ENCODE measurements at places on chromosomes 11 and 22.

- no peak for DNase-seq
Measured at GRCh38 chr22:41664490-41664889, 24.2 kb downstream of the SNU13 start.

DNA sequence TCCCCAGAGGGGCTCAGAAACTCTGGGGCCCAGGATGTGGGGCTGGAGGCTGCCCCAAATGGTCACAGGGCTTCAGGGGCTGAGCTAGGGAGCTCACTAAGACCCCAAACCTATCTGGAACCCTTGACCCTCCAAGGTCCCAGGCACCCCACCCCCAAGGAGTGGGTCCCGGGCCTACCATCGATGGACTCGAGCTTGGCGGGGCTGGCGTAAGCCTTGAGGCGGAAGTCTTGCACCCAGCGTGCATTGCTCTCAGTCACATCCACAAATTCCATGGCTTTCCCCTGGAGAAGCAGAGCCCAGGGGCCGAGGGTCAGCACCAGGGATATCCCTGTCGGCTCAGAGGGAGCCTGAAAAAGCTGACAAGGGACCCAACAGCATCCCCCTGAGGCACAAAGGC is 3.5 kb downstream of the GATD1 start:
- no peak for DNase-seq

DNA sequence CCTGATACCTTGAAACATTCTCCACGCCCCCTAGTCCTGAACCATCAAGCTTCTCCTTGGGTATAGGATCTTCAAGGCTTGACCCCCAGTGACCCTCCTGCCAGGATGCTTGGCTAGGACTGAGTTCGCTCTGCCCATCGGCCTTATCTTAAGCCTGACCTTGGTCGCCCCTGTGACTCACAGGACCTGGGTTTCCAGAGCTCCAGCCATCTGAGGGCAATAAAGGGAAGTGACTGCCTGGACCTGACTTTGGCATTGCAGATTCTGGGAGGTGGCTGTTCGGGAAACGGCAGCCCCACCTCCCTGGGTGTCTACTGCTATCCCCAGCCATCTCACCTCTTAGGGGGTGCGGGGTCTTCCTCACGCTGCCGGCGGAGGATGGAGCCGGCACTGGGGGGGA is 15.4 kb downstream of the CARD10 start:
- no peak for DNase-seq

- no peak for DNase-seq
Measured at GRCh38 chr11:15309296-15309695, 194.6 kb downstream of the INSC start.

- DNase-seq, result no peak
Measured at GRCh38 chr11:4839851-4840549, 9.0 kb downstream of the OR51S1 start.

- no peak for DNase-seq
Measured at GRCh38 chr11:69650081-69650831, 9.3 kb downstream of the CCND1 start.

DNA sequence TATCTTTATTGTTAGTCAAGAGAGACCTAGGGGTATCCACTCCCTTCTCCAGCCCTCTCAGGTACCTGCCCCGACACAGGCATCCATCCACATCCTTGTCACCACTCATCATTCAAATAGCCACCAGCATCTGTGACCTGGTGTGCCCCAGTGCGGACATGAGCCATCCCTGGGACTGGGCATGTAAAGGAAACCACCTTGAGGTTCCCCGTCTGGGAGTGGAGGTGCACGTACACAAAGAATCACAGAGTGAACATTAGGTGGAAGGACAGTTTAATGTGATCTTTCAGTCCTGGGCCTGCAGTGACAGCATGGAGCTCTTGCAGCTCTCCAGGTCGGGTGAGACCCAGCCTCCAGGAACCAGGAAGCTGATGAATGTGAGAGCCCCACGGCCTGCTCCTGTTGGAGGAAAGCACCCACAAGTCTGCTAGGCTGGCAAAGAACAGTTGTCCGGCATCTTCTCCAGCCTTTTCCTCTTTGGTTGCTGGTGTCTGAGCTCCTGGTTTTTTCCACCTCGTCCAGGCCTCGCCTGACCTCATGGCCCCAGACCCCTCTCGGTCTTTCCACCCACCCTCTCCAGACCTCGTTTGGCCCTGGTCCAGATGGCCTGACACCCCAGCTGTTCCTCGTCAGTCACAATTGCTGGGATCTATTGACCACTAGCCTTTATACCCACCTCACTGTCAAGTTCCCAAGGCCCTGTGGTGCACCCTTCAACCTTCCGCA is 16.5 kb downstream of the PSMD13 start:
- no peak for DNase-seq

DNA sequence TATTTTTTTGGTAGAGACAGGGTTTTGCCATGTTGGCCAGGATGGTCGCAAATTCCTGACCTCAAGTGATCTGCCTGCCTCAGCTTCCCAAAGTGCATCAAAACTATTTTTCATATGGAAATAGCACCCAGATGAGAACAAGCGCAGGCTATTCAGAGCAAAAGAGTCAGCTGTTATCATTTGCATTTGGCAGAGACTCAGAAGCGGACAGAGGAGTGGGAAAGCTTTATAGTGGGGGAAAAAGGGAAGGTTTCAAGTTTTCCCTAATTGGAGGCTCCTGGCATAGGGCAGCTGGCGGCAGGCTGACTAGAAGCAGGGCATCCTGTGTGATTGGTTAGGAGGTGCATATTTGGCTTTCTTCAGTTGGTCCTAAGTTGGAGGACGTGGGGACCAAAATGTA is 20.2 kb downstream of the ATG13 start:
- DNase-seq, result no peak

DNA sequence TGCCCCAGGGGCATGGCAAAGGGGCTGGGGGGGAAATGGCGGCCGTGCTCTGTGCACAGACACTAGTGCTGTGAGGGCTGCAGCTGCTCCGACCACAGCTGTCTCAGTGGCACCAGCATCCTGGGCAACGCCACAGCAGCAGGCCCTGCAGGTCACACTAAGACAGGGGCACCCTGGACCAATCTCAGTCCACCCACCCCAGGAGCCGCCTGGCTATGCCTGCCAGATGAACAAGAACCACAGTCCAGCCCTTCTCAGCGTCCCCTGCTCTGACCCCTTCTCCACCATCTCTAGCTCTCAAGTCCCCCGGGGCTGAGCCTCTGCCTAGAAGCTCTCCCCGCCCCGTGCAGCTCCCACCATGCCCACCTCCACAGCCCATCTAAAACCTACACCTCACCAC is 16.5 kb downstream of the TUBGCP6 start:
- DNase-seq, result no peak

DNA sequence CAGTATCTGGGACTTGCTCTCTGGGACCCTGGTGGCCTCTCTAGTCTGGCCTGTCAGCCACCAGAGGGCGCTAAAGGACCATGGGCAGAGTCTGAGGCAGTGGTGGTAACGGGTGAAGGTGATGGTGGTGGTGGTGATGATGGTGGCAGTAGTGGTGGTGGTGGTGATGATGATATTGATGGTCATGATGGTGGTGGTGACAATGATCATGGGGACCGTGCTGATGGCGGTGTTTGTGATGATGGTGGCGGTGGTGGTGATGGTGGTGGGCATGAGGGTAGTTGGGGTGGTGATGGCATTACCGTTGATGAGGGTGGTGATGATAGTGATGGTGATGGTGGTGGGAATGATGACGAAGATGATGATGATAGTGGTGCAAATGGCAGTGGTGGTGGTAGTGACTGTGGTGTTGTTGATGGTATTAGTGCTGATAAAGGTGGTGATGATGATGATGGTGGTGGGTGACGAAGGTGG is 16.0 kb downstream of the TRPM5 start:
- no peak for DNase-seq

GRCh38 chr11:27471589-27472397 is 797 bp downstream of the LGR4 start:
- no peak for DNase-seq

DNA sequence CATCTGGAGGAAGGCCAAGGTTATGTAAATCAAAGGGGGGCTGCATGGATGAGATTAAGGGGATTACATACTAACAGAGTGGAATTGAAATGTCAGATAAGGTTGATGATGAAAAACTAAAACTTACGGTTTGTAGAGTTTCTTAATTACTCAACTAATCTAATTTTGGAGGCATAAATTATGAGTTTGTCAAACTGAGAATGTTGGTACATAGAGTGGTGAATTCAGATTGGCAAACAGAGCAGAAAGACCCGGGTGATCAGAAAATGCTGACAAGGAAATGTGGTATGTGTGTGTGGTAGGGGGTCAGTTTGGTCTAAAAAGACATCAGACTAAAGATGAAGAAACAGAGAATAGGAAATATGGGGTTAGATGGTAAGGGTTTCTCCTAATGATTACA is 11.0 kb downstream of the MS4A6E start:
- DNase-seq, result no peak

GRCh38 chr11:97544431-97544830 is 1154.6 kb downstream of the JRKL start:
- DNase-seq, result no peak

DNA sequence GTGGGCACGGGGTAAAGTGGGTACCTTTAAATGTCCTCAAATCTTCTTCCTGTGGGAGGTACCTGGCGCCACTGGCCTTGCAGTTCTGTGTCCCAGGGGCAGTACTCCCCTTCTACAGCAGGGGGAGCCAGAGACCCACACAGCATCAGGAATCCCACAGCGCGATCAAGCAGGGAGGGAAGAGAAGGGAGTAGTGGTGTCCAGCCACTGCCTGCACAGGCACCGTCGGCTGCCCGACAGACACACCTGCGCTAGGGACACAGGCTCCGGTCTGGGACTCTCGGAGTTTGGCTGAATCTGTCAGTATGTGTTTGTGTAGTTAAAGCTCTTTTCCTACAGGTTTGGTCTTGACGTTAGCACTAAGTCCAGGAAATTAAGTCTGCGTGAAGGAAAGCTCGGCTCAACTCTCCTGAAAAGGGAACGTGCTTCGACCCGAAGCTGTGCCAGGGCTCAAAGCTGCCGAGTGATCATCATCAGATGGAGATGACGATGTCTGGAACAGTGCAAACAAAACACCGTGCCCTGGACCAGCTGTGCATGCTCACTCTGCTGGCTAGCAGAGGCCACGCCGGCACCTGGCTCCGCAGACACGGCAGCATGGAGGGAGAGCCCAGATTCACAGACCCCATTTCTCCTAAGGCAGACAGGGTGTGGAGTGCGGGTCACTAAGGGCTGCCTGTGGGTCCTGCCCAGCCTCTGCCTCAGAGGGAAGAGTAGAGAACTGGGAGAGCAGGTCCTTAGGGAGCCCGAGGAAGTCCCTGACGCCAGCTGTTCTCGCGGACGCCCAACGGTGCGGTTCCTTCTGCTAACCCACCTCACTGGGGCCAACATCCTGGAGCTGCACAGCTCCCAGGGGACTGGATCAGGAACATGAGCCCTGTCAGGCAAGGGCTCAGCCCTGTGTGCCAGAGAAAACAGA is 56.0 kb upstream of the BID start:
- DNase-seq, result no peak

DNA sequence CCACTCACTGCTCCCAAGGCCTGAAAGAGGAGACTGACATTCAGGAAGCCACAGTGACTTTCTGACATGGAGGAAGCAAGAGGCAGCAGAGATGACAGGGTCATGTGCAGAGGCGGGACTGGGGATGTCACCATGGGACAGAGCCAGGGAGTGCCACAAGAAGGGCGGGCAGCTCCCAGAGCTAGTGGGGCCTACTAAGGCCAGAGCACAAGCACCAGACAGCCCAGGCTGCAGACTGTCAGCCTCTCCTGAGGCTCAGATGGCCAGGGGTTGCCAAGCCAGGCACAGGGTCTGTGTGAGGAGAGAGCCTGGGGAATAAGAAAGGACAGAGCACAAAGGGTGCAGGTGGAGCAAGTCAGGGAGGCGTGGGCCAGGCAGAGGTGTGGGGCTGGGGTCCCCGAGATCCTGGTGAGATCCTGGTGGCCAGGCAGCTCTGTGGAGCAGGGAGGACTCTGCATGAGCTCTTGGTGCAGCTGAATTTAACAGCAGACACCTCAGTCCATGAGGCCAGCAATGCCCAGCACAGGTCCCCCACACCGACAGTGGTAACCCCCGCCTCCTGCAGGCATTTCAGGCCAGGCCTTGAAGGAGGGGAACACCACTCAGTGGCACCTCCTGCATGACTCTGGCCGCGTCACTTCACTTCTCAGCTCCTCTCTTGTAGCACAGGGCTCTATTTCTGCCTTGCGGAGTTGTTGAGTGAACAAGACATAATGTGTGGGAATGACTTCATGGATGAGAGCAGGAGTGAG is 52.3 kb downstream of the SGSM3 start:
- DNase-seq, result no peak

DNA sequence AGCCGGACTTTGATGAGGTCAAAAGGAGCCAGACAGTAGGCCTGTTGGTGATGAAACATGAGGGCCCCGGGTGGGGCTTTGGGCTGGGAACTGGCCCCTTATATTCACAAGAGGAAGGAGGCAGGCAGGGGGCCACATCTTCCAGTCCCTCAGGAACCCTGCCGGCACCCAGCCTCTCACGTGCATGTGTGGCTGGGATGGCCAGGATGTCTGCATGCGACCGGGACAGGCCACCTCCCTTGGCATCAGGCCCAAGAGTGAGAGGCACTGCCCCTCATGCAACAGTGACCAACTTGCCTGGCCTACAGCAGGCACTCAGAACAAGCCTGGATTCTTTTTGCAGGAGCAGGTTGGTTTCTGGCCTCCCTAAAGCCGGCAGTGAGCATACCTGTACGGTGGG is 5.4 kb downstream of the SLC25A45 start:
- no peak for DNase-seq

- DNase-seq, result no peak
Measured at GRCh38 chr11:43358279-43358800, 380 bp upstream of the TTC17 start.

DNA sequence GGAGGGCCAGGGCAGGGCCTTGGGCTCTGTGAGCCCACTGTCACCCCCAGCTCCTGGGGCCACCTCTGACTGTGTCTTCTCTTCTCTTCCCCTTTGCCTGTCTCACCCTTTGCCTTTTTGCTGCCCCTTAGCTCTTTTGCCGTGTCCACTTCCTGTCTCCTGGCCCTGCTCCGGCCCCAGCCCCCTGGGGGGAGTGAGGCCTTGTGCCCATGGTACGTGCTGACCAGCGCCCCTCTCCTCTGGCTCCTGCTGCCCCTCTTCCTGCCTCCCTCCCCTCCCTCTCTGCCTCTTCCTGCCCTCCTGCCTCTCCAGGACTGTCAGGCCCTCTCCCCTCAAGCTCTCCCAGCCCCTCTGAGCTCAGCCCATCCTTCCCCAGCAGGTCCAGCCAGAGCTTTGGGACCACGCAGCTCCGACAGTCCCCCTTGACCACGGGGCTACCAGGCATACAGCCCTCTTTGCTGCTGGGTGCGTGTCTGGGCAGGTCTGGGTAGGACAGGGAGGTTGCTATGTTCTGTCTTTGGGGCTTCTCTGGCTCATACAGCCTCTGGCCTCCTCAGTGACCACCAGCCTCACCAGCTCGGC is 11.7 kb downstream of the TMEM258 start:
- no peak for DNase-seq

GRCh38 chr22:28230671-28231070 is 311.6 kb upstream of the PITPNB start:
- no peak for DNase-seq

- no peak for DNase-seq
Measured at GRCh38 chr11:78203184-78203583, 14.5 kb downstream of the USP35 start.

GRCh38 chr11:92458486-92458885 is 233.9 kb downstream of the FAT3 start:
- no peak for DNase-seq

- DNase-seq, result no peak
Measured at GRCh38 chr22:19629720-19630419, 84.4 kb upstream of the SEPTIN5 start.

Measured in cortex of kidney (tissue), 1 donor.